ENCODE measurements at places on chromosomes 2 and 18. TPM values are rescaled to one million over a fixed set of nuclear protein-coding genes. Genes with fewer than 3 reads are reported as not detected.

The ILKAP gene
- 28.8 TPM for total RNA-seq

The AOX1 gene
- total RNA-seq, result 18.0 TPM

- DNase-seq, result no peak
Measured at GRCh38 chr2:191598296-191598695, 79.6 kb upstream of the NABP1 start.

GRCh38 chr2:96320728-96321622, 4.1 kb upstream of the ITPRIPL1 start:
- no peak for DNase-seq

DNA sequence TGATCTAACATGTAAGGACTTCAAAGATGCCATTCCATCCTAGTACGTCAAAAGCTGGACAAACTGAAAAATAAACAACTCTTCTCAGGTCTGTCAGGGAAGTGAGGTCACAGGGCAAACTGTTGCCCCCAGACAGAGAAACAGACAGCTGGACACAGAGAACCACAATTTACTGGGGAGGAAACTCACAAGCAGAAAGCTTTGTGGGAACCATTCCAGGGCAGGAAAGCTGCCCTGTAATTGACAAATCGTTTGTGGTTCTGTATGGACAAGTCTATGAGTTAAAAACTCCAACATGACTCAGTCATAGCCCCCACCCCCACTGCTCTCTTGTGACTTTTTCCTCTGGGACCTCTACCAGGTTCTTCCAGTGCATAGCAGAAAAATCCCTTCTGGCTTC, 28.4 kb downstream of the MCEE start:
- peak; percentile 50 for DNase-seq

Data from HepG2 (cell line).